ENCODE measurements at places on chromosomes 1 and 21.

DNA sequence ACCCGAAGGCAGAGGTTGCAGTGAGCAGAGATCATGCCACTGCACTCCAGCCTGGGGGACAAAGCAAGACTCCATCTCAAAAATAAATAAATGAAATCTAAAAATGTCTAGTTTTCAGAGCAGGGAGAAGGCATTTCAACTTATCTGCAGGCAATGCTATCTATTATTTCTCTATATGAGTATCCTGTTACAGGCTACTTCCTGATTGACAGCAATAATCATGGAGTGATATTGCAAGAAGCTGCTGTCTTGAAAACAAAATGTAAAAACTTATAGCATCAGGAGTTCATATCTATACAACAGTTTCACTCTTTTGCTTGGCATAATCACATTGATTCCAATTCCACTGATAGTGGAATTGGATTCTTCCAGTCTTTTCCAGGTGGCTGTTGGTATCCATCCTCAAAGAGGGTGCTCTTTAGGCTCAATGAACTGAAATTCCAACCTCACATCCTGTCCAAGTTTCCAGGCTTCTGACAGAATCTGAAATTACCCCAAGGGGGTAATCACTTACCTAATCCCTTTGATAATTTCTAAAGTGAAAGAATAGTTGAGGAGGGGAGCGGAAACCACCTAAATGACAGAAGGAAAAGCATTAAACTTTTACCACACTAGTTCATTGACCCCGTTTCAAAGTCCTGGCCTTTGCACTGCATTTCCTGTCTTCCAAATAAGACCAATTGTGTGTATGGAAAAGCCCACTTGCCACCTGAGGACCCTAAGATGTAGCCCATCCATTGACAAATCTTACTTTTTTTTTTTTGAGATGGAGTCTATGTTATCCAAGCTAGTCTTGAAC, 107.6 kb downstream of the GLUL start:
- DNase-seq = no peak

DNA sequence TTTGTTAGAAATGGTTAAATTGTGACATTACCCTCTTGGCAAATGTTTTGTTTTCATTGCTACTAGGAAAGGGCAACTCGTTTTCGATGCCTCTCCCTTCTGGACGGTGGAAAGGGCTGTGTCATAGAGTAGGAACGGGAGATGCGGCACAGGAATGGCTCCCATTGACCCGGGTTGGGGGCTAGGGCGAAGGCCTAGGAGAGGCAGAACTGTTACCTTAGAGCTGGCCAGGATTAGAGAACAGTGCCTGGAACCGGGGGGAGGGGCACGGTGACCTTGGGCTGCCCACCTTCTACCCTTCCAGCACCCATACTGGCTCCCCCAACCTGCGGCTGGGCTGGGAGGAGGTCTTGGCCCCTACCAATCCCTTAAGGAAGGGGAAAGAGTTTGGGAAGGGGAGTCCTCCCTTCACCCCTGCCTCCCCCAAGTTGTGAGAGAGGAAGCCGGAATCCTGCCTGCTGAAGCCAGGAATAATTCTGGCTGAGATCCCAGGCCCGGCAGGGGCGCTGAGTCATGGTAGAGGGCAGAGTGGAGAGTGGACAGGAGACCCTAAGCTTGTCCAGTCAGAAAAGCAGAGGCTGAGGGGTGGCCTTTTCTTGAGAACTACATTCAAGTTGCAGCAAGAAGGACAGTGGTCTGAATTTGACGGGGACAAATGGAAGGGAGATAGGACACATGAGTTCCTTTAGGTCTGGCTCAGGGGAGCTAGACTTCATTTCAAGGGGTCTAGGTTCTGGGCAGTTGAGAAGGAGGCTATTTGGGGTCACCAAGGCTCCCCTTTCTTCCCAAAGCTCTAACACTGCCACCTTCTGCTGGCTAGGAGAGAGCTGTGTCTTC, 8.2 kb downstream of the LMNA start:
- DNase-seq = no peak

DNA sequence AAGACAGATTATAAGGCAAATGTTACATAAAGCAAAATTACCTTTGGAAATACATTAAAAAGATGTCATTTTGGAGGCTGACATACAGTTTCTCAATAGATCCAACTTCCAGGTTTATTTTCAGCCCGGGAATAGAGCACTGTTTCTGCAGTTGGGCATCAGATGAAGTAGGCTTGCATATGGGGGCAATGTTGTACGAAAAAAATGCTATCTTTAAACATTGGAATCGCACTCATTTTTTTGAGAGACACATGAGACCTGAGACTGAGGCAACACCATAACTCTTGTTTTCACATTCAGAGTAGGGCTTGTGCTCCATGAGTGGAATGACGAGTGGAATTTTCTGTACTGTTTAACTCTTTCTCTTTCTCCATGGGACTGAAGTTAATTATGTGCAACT, 122.4 kb upstream of the ZRANB2 start:
- DNase-seq = no peak

DNA sequence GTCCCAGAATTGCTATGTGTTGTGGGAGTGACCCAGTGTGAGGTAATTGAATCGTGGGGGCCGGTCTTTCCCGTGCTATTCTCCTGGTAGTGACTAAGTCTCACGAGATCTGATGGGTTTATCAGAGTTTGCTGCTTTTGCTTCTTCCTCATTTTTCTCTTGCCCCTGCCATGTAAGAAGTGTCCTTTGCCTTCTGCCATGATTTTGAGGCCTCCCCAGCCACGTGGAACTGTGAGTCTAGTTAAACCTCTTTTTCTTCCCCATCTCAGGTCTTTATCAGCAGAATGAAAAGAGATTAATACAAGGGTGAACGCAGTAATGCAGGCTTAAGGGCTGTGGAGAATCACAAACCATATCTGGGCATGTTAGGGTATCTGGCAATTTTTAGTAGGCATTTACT, 624.0 kb downstream of the USP25 start:
- DNase-seq = no peak

DNA sequence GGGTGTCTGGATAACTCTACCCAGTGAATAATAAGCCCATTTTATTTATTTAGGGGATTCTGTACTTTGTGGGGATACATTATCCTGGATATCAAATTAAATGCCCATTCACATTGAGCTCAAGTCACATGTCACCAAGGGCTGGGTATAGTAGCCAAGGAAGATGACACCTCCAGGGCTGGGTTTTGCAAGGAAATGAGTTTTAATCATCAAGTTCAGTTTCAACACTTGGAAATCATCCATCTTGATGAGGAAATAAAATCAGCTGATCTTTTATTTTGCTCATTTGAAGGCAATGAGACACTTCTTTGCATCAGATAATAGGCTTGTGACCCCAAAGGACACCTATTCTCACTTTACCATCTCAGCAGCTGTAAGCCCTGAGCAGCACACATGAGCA, 80.0 kb upstream of the TNR start:
- DNase-seq = no peak

DNA sequence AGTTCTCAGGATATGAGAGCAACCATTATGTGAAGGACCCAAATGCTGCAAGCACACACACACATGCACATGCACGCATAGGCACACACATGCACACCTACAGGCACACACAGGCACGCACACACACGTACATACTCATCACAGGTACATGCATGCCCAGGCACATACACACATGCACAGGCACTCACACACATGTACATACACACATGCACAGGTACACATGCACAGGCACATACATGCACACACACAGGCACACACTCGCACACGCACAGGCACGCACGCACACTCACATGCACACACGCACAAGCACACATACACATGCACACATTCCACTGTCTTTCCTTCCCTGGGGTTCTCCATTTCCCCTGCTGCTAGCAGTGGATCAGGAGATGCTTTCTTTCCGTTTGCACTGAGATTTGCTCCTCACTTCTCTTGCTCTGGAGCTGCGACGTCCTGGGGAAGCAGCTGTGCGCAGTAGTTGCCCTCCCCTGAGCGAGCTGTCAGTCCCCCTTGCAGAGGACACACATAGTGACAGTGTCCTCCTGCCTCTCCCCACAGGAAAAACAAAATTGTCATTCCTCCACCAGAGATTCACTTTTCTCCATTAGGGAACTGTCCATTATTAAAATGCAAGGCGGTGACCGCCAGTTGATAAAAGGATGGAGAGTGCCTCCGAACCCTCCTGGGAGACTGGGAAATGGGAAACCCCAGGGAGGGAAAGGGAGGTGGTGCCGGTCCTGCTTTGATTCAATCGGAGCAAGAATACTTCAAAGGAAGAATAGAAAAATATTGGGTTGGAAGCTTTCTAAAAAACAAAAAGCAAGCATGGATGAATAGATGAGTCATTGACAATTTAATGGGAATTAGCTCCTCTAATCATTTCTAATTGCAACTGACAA, 69.5 kb downstream of the WDR4 start:
- DNase-seq = no peak

DNA sequence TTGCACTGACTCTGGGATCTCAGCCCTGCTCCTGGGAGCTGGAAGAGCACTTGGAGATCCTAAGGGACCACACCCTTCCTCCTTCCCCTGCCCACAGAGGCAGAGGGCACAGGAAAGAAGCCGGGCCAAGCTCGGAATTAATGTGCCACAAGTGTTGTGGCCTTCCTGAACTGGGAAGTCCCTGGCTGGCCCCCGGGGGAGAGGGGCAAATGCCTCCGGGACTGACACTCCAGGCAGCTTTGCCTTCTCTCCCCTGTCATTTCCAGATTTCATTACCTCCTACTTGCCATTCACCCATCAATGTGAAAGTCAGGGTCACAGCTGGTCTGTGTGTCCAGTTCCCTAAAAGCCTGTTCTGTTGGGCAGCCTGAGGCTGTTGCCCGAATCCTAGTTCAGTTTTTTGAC, 21.7 kb downstream of the SESN2 start:
- no peak for DNase-seq

DNA sequence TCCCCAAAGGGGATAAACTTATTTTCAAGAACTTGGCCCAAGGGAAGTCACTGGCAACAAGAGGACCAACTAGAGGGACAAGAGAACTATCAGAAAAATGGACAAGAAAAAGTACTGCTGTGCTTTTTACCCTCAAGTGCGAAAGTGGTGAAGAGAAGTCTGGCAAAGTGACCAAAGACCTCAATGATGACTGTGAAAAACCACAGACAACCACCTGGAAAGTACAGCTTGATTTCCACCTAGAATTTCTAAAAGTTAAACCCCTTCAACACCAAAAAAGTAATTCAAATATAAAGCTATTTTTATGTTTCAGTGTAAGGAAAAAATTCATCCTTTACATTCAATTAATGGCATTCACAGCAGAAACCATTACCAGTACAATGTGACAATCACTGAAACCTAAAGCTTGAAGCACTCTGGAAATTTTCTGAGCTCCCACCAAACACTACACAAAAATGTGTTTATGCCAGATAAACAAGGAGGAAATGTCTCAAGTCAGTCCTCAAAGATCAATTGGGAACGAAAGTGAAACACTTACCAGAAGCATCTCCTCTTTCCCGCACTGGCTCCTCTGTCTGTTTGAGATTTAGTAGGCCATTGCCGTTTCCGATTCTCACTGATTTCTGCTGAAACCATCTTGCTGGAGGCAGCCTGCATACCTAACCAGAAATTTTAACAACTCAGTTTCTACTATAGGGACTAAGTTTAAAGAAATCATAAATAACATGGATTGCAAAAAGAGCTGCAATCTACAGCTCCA, 8.3 kb downstream of the SDE2 start:
- no peak for DNase-seq

DNA sequence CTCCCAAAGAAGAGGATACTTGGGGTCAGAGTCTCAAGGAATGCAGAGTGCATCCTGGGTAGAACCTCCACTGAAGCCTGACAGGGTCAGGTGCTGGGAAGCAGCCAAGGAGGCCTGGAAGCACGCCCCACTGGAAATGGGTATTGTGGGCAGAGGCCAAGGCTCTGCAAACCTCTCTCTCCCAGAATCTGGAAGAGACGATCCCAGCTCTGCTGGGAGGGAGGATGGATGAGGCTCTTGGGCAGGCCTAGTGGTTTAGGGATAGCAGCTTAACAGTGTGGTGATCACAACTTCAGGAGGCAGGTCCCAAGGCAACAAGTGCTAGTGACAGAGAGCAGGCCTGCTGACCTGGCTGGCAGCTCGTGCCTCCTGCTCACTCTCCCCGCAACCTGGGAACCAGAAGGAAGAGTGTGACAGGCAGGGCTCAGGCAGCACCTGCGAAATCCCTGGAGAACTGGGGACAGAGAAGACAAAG, 641.0 kb downstream of the PLPP3 start:
- no peak for DNase-seq

- DNase-seq = no peak
These were observed 272.6 kb downstream of the S1PR1 start for GRCh38 chr1:101509370-101509769.

- DNase-seq = no peak
These were observed 21.5 kb upstream of the FAM43B start for GRCh38 chr1:20530901-20531300.
